ENCODE measurements at places on chromosomes 12 and 14.

DNA sequence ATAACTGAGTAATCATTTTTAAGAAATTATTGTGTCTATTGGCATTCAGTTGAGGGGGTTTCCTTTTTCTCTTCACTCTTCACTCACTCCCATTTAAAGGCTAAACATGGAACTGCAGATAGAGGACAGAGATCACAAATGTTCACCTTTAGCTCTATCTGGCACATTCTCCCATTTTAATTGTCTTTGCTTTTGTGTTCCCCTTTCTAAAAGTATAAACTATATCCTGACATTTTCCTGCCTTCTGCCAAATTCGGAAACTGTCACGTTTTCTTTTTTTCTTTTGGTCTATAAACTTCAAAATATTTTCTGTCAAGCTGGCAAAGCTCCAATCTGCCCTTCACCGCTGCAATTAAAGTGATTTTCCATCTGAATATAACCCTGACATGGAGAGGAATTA, 219.8 kb upstream of the CDKN3 start:
- no peak for DNase-seq

GRCh38 chr14:64573109-64573508, 23.3 kb downstream of the PPP1R36 start:
- DNase-seq, result no peak

GRCh38 chr14:90587252-90587910, 190.6 kb downstream of the CALM1 start:
- no peak for DNase-seq

DNA sequence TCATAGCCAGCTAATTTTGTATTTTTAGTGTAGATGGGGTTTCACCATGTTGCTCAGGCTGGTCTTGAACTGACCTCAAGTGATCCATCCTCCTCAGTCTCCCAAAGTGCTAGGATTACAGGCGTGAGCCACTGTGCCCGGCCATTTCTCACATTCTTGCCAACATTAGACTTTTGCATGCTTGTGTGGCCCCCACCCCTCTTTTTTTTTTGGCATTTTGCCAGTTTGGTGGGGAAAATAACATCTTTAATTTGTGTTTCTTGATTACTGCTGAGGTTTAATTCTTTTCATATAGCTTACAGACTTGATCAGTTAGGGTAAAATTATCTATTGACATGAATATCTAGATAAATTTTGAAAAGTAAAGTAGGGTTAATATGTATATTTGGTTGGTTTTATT, 3.8 kb downstream of the CCT2 start:
- no peak for DNase-seq

DNA sequence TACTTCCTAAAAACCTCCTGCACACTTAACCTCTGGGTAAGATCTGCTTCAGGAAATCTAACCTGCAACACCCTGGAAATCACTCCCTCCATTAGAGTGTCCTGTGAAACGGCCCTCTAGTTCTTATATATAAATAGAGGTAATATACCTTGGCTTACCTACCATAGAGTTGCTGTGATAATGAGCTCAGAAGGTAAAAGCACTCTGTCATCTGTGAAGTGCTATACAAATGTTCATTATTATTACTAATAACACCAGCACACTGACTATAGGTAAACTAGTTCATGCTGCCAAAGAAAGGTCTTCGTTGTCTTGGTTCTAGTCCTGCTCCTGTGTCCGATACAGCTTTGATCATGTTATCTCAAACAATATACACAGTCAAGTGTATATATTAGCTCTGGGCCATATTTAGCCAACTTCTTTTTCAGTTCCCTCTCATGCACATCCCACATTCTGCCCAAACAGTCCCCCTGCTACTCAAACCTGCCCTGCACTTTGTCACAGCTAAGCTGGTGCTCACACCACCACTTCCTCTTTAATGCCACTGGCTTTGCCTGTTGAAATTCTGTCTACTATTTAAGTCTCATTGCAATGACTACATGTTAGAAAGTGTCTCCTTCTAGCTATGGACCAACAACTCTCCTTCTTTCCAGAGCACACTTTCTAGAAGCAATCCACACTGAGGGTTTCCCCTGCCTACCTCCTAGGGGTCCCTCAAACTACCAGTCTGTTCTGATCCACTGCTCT, 5.1 kb downstream of the E2F7 start:
- no peak for DNase-seq

GRCh38 chr14:38994731-38995130, 108.3 kb downstream of the SEC23A start:
- DNase-seq, result no peak

DNA sequence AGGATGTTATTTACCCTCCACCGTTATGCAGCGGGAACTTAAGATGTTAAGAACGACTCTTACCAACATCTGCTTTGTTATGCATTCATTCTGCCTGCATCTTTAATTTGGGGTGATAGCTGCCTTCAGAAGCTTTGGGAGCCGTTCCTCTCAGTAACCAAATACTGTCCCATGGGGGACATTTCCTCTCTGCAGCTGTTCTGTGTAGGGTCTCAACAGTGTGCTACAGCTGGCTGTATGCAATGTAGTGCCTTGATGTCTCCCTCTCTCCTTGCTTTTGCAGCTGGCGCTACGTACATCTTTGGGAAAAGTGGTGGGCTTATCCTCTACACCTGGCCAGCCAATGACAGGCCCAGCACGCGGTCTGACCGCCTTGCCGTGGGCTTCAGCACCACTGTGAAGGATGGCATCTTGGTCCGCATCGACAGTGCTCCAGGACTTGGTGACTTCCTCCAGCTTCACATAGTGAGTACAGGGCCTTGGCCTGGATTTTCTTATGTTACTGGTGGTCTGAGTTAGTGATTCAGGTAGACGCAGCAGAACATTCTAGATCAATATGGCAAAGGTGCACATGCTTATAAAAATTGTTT, 744.3 kb downstream of the DIO2 start:
- no peak for DNase-seq

DNA sequence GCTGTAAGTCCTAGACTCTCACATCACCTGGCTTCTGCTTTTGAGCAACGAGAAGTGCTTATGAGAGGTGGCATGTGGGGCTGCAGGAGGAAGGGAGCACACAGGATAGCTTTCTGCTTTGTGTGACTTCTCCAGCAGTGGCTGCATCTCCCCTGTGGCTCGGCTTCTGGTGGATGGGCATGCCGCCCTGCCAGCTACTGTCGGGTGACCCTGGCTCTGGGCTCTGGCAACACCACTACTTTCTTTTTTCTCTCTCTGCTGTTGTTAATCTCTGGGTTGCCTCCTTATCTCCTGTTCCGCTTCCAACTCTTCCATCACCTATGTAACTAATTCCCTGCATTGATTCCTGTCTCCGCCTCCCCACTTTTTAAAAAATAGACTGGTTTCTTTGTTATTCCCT, 209.1 kb upstream of the DAAM1 start:
- no peak for DNase-seq

GRCh38 chr12:117028254-117028653, 71.0 kb downstream of the TESC start:
- no peak for DNase-seq

GRCh38 chr12:131851741-131852550, 23.8 kb downstream of the MMP17 start:
- no peak for DNase-seq

GRCh38 chr12:121676190-121676589, 6.7 kb upstream of the MORN3 start:
- no peak for DNase-seq

GRCh38 chr12:116650585-116651087, 87.2 kb downstream of the SPRING1 start:
- no peak for DNase-seq

DNA sequence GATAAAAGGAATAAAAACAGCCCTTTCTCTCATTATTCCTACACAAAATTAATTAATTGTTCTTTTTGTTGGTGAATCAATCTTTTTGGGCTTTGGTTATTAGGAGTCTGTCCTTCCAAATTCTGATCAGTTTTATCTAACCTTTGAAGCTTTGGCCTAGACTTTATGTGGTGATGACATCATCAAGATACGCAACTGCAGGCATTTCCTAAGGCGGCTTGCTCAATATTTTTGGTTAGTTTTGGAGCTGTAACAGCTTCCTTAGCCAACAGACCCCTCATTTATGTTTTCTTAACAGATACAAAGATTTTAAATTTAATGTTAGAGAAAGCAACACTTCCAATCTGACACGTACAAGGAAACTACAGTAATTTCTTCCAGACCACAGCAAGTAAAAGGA, 87.8 kb upstream of the PDE3A start:
- no peak for DNase-seq

DNA sequence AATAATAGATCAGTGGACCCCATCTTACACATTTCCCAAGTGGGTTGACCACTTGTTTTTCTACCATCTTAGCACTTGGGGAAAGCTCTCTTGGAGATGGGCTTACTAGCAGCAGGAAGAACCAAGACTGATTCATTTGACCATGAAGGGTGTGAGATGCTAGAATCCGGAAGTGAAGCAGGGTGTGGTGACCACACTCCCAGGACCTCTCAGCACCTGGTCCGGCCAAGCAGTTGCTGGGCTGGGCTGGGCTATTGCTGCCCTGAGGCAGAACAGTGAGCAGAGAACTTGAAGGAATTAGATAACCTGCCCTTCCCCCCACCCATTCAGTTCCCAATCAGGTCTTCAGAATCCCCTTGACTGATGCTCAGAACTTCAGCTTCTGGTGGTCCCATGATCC, 24.4 kb downstream of the ADCY6 start:
- DNase-seq, result no peak

GRCh38 chr12:4768341-4768740, 48.1 kb downstream of the GALNT8 start:
- DNase-seq, result no peak

DNA sequence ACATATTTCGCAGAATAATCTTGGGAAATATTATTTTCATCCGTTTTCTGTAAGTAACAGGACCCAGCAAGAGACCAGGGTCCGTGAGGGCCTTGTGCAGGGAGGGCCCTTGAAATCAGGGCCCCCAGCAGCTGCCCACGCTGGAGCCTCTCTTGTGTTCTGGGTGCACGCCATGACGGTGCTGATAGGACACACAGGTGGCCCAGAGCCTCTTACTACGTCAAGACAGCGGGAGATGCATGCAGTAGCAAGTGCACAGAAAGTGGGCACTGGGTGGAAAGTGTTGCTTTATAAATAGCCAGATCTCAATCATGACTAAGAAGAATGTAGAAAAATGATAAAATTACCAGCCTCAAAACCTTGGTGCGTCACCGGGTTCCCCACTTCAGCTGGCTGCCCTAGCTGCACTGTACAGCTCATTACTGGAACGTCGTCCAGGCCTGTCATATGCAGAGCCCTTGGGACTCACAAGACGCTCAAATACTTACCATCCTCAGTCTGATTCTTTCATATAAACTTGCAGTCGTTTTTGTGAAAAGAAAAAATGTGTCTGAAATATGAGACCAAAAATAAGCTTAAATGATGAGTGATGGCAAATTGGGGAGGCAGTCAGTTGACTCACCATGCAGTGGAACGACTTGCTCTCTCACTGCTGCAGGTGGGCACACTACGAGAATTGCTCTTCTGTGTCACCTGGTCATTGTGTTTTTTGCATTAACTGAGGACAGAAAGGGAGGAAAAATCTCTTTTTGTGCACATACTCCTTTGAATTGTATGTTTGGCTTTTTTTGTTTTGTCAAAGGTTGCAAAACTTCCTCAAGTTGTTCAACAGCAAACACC, 68.2 kb downstream of the DDX51 start:
- DNase-seq, result no peak

GRCh38 chr14:92747701-92748258, 647 bp downstream of the LGMN start:
- peak; percentile 64 for DNase-seq

DNA sequence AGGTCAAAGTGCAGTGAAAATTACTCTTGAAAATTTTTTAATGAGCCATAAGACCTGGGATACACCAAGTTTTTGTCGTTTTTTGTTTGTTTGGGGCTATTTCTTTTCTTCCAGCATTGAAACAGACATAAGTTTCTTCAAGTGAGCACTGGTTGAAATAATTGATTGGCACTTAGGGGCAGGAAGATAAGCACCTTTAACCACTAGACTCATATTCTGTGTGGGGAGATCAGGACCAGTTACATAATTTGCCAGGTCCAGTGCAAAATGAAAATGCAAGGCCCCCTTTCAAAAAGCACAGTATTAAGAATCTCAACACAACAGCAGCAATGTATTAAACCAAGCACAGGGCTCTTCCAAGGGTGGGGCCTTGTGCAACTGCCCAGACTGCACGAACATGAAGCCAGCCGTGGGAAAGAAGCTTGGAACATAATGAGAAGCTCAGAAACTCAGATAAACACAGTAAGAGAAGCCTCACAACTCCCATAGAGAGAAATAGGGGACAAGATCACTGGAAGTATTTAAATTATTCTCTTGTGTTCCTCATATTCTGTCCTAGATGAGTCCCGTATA, 3.2 kb upstream of the TCP11L2 start:
- DNase-seq, result no peak

- no peak for DNase-seq
Measured at GRCh38 chr12:108156717-108157116, 27.6 kb downstream of the WSCD2 start.

DNA sequence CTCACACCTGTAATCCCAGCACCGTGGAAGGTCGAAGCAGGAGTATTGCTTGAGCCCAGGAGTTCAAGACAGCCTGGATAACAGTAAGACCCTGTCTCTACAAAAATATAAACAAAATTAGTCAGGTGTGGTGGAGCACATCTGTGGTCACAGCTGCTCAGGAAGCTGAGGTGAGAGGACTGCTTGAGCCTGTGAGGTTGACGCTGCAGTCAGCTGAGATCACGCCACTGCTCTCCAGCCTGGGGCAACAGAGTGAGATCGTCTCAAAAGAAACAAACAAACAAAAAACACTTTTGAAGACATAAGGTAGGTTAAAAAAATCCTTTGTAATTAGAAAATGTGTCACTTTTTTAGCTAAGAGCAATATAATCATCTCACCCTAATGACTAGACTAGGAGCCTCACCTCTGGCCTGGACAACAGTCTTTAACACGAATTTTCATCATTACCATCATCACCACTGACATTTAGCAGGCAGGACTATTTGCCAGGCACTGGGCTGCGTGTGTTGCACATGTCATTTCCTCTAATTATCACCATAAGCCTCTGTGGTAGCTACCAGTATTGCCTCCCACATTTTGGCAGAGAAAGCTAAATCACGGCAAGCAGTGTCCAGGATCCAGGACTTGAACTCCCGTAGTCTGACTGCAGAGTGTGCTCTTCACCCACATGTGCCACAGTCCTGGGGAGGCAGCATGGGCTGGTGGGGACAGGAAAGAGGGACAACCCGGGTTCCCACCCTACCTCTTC, 4.6 kb upstream of the SYCP3 start:
- DNase-seq, result no peak

DNA sequence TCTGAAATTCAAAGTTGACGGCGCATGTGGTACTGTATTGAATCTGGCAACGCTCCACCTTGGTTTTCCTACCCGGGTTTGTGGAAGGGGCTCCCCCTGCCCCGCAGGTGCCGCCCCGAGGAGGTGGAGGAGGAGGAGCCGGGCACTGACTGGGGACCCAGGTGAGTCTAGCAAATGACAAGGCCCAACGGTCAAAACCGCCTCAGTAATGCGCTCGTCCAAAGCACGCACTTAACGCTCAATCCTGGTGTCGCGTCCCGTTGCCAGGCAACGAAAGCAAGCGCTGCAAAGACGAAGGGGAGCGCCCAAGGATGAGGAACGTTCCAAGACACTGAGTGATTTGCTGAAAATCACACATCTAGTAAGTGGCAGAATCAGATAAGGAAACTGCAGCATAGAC, 24.0 kb upstream of the CLEC4E start:
- no peak for DNase-seq

All from large intestine (tissue), 12 donors.